ENCODE measurements at places on chromosomes 16 and 17.

- no peak for DNase-seq
Observed at GRCh38 chr17:77892469-77893143, 65.9 kb upstream of the TNRC6C start.

DNA sequence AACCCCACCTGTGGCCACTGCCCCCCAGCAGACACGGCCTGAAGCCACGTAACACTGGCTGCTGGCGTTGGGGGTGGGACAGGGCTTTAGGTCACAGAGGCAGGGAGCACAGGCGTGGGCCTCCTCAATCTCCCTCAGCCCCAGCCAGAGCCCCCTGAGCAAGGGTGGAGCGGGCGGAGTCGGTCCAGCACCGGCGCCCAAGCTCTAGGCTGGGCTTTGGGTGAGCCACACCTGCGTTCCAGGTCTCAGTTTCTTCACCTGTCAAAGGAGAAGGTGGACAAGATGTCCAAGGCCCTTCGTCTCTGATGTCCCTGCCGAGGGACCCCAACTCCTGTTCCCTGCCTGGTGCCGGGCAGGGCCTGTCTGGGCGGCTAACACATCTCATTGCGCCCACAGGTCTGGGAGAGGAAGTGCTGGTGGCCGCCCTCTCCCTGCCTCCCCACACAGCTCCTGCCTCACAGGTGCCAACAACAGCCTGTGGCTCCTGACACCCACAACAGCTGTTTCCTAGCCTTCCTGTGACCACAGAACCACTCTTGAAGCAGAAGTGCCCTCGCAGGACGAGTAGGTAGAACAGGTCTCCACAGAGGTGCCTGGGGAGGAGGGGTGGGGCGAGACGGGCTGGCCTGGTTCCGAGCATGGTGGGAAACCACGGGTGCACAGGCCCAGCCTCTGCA, 12.0 kb downstream of the FAM83G start:
- peak; percentile 67 for DNase-seq

DNA sequence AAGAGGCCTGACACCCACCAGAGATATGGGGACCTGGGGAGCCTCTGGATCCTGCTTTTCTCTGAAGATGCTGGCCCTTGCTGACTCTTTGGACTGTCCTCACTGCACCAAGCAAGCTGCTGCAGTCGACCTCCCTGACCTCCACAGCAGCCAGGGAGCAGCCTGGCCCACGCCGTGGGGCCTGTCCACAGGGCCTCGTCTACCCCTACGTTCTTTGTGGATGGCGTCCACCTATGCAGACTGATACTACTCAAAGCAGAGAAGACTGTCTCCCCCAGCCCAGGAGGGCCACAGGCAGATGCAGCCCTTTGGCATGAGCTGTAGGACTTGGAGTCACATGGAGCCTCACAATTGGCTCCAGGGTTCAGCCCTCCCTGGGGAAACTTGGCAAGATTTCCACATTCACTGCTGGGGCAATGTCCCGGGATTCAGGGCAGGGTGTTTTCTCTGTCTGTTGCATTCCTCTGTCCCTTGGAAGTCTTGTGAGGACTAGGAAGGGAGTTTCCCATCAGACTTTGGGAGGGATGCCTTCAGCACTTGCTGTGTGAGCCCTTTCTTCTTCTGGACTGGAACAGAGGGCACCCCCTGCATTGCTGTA, 152.2 kb downstream of the NTN1 start:
- DNase-seq: no peak

DNA sequence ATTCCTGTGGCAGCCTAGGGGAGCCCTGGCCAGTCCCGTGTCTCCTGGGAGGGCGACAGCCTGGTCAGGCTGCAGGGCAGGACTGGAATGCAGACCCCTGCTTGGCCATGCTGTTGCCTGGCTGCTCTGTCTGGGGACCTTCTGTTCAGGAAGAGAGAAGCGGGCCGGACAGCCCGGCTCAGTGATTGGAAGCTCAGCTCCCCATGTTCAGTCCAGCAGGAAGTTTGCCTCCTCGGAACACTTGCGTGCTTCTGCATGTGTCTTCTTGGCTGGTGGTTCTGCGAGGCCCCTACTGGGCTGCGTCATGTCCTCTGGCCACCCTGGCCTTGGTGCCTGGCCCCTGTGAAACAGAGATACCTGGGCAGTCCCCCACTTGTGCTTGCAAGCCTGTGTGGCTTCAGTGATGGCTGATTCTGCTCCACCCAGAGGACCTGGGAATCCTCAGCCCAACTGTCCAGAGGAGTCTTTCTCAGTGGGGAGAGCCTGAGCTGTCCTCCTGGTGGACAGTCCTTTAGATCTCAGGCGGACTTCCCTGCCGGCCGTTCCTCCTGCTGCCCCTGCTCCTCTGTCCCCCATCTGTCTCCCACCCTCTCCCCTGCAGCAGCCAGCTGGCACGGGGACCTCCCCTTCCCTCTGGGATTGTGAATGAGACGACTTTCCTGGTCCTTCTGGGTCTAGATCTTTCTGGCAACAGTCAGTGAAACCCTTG, 279.5 kb downstream of the SEC14L1 start:
- DNase-seq: no peak

DNA sequence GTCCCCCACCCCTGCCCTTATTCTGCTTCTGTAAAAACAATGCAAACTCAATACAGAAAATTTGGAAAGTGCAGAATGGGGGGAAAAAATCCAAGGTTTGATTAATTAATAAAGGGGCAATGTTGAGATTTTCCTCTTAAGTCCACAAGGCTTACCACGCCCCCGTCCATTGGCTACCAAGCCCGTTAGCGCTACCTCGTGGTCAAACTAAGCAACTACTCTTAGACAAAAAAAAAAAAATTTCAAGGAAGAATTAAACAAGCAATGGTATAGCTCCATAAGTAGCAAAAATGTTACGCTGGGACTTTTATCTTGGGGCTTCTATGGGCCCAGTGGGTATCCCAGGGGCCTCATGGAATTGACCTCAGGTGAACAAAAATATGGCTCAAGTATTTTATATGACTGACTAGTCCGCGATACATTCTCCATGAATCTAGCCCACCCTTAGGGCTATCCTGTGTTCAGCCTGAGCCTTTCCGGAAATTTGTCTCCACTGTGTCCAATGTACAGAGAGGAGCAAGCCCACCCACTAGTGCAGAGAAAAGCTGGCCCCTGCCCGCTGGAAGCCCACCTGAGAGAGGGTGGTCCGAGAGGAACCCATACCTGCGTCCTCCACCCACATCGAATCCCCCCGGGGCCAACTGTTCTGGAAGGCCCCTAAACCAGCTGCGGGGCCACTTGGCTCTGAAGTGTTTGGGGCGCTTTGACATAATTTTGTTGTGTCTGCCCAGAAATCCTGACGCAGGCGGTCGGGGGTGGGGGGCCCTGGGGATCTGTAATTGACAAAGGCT, 19.1 kb upstream of the TEX2 start:
- peak; percentile 70 for DNase-seq

GRCh38 chr16:49337814-49338350, 35.7 kb upstream of the C16orf78 start:
- DNase-seq: no peak

- peak; percentile 55 for DNase-seq
Observed at GRCh38 chr16:4649744-4650442, 25.3 kb downstream of the MGRN1 start.

DNA sequence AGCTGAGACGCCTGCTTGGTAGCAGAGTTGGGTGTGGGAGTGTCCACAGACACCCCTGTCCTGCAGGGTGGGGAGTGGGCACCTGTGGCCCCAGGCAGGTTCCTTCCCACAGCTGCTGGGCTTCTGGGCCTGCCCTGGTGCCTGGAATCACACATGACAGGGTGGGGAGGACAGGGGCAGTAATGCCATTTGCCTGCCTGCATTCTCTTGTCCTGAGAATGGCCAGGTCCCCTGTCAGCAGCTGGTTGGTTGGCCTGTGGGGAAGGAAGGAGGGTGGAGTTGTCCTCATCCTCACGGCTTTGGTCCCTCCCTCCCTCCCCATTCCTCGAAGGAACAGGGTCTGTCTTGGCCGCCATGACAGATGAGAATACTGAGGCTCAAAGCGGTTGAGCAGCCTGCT, 5.2 kb downstream of the PRSS53 start:
- no peak for DNase-seq

DNA sequence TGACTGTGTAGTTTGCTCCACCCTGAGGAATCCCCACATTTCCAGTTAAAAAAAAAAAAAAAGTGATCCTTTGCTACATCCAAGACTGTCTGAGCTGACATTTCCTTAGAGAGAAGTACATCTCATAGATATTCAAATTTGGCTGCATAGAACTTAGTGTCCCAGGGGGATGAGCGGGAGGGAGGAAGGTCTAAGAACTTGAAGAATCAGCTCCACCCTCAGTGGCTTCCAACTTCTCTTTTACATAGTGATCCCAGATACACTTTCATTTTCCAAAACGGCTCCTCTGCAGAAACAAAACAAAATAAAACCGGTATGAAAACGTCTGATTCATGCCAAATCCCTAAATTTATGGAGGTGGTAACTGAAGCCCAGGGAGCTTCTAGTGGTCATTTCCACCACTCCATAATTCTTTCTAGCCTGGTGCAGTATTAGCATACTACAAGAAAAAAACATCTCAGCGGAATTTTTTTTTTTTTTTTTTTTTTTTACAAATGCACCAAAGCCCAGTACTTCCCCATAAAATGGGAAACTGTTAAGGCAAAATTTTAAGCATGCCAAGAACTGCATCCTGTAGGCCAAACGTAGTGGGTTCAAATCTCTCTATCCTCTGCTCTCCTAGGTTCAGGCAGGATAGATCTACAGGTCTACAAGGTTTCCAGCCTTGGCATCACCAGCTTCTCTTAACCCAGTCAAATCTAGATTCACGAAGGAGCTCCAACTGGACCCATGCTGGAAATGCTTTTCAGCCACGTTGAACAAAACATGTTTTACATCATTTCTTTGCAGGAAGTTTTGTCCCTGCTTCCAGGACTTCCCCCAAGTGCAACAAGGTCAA, 29.3 kb downstream of the MAF start:
- no peak for DNase-seq

DNA sequence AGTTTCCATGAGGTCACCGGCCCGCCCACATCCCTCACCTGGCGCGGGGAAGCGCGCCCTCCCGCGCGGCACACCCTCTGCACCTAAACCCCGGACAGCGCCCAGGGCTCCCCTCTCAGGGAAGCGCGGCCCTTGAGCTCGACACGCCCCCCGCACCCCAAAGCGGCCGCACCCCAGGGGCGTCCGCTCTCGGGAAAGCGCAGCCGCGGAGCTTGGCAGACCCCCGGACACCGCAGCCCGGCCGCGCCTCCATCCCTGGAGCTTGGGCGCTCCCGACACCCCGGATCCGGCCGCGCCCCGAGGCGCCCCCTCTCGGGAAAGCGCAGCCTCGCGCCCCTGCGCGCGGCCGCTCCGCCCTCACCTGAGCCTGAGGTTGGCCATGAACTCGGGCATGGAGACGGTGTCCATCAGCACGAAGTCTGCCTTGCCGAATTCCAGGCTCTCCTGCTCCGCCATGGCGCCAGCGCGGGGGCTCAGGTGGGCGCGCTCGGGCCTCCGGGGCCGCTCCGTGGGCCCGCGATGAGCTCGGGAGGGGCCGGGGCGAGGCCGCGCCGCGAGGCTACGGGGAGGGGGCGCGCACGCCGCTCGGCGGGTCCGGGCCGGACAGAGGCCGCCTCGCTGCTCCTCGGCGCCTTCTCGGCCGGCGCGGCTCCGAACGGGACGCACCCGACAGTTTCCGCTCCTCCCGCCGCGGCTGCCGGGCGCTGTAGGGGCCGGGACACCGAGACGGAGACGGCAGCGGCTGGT, at the start of gene MYO1D:
Gene MYO1D (minus strand): TSS at position 708 of the 747 bp plus-strand sequence. CDS start 252 bp downstream, at position 456.
- peak; percentile 74 for DNase-seq

- DNase-seq: no peak
Observed at GRCh38 chr17:14042411-14042810, 26.9 kb upstream of the COX10 start.

DNA sequence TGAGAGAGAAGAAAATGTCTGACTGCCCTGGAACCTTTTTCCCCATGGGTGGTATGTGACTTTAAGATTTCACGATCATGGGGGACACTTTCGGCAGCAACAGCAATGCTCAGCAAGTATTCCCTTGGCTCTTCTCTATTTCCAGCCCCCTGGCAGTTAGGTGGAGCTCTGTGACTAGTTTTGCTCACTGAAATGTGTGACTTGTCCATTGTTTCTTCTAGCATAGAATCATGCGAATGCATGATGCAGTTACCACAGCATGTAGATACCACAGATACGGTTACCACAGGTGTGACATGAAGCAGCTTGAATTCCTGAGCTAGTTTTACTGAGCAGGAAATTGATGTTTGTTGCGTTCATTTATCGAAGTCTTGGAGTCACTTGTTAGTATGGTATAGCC, 1034.5 kb upstream of the EEF2KMT start:
- DNase-seq: no peak

- no peak for DNase-seq
Observed at GRCh38 chr17:563616-564015, 151.0 kb downstream of the VPS53 start.

DNA sequence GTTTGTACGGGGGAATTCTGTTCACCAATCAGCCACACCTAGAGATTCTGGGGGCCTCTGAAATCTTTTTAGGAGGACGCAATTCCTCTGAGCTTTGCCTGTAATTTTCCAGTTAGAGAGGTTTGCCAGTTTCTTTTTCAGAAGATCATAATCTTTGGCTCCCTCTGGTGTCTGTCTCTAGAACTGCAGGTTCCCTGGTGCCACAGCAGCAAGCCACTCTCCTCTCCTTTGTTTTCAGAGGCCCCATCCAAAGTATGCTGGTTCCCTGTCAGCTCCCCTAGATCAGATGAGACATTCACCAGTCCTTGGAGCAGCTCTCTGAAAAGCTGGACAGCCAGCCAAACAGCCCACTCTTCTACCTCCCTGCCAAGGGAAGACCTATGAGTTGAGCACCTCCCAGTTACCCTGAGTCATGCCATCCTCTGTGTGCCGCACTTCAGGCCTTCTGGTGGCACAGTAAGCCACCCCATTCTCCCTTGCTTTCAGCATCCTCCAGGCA, 36.1 kb downstream of the RNF112 start:
- peak; percentile 80 for DNase-seq

GRCh38 chr17:50681263-50682200, 26.2 kb downstream of the ANKRD40 start:
- peak; percentile 33 for DNase-seq

GRCh38 chr17:66403846-66404556, 101.6 kb downstream of the PRKCA start:
- no peak for DNase-seq

DNA sequence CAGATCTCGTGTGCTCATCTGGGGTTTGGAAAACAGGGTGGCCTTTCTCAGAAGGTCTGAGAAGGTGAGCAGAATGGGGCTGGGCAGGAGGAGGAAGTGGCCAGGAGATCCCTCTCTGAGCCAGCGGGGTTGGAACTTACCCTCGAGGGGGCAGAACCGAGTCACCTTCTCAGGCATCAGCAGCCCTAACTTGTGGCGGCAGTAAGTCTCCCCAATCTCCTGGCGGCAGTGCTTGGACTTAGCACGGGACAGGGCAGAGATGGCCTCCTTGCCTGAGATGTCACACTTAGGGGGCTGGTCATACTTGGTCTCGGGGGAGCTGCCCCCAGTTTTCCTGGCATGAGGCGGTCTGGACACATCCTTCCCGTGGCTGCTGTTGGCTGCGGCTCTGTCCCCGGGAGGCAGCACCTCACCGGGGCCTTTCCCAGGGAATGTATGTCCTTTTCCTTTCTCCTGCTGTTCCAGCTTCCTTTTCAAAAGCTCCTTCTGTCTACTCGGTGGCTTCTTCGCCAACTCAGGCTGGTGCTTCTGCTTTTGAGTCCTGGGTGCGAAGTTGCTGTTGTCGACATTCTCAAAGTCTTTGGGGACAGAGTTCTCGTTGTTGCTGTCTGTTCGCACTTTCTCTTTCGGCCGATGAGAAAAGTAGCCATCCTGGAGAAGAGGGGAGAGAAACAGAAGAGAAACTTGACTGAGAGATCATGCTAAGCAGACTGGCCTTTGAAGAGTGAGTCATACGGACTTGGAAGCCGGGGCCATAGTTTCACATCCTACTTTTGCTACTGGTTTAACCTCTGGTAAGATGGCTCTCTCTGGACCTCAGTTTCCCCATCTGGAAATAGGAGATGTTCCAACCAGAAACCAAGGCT, 211.7 kb downstream of the XYLT1 start:
- no peak for DNase-seq

Data from activated naive CD4-positive, alpha-beta T cell treated with anti-CD3 and anti-CD28 coated beads, Interleukin-2, amount 10 ng/mL, durations not matched to agents 7 days and 5 days (primary cell).